Aorta (tissue), 5 donors: ENCODE measurements at places on chromosomes 2 and 18. TPM values are rescaled to one million over a fixed set of nuclear protein-coding genes. Genes with fewer than 3 reads are reported as not detected.

DNA sequence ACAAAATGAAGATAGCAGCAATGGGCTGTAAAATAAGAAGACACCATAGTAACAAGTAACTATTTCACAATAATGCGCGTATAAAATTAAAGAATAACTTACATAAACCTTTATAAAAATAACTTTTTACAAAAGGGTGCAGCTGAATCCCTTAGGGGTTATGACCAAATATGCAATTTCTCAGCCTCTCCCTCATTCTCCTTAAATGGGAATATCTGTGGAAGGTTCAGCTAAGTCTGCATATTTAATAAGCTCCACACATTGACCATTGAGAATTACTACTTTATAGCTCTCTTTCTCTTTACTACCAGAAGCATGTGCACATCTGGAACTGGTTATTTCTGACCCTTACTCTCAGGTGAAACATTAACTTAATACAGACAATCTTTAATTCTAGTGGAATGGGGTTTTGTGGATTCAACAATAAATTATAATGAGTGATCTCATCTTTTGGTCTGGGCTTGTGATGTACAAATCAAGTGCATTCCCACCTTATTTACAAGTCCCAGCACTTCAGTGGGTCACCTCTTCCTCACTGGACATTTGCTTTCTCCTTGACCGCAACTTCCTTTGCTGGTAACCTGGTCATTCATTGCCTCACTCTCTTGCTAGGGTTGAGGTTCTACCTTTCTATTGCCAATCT is 15.7 kb downstream of the ARHGAP15 start:
- DNase-seq: no peak

The ANKRD30B gene
- not detected for total RNA-seq

DNA sequence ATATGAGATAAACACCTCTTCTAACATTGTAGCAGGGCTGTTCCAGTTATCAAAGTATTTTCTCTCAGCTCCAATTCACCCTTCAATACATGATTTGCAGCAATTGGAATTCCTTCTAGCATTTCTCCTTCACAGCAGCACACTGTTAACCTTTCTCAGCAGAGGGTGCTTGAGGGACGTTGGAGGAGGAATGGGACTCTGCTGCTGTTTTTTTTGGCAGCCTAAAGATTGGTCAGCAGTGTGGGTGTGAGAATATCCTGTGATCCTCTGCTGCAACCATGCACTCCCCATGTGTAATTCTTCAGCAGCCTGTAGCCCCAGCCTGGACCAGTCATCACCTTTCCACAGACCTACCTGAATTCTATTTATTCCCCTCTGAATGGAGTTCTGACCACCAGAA is 1708.9 kb upstream of the CELF4 start:
- DNase-seq: no peak

The HDHD2 gene
- total RNA-seq: 30.1 TPM

DNA sequence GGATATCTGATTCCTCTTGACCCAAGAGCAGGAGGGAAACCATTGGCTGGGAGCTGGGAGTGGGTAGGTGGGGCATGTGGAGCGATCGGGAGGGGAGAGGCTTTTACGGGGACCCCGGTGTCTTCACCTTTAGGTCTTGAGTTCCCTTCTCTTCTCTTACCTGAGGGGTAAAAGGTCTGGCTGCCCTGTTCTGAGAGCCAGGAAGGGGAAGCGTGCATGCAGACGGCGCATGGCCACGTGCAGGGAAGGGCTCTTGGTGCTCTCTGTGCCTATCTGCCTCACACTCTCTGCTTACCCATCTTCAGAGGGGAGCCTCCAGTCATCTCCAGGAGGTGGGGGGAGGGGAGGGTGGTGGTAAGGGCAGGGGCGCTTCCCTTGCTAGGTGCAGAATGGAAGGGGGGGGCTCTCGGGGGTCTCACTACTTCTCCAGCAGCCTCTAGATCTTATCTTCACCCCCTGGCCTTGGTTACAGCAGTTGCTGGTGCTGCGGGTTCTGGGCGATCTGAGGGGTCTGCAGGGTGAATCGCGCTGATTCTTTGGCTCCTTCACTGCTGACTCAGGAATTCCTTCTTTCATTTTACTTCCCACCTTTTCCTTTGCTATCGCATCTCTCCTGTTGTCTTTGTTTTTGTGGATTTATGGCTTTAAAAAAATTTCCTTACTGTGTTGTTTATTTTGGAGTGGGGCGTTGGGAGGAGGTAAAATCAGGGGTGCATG is 225.8 kb upstream of the HS6ST1 start:
- DNase-seq: no peak

The MC2R gene
- total RNA-seq: not detected

DNA sequence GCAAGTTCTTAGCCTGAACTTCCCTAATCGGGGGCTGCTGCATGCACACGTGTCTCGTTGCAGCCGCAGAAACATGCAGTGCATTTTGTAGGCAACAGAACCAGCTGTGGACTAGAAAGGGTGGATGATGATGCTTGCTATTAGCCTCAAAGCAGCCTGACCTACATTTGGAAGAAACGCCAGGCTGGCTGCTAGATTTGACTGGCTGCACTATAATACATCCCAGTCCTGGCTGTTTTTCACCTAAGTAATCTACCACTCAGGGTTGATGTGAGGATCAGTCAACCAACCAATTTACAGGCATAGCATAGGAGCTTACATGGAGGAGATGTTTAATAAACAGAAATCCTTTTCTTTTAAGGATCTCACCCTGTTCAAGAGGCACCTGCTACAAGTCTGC is 56.4 kb upstream of the SPP2 start:
- no peak for DNase-seq

DNA sequence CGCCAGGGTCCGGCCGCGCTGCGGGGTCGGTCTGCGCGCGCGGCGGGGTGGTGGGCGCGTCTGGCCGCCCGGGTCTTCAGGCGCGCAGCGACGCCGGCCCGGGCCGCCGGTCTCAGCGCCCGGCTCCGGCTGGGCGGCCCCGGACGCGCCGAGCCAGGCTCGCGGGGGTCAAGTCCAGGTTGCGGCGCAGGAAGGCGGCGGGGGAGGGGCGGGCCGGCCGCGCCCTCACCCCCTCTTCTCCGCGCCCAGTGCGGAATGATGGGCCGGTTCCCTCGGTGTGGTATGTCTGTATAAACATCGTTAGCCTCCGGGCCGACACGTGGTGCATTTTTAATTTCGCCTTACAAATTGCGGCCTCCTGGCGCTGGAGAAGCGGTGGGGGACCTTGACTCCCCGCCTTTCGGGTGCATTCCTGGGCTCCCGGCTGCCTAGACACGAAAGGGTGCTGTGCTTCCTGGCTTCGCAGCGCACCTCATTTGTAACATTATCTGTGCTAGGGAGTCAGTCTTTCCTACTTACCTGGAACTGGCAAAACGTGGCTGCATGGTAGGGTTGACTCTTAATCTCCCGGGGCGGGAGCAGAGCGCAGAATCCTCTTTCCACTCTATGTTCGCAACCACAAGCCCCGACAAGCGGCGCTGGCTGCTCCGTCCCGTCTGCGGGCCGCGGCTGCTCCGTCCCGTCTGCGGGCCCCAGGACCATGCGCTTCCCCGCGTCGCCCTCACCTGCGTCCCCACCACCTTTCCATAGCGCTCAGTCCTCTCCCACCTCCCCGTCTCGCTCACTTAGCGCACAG is 69.0 kb downstream of the CTAGE1 start:
- peak; percentile 85 for DNase-seq

The FLACC1 gene
- 6.7 TPM for total RNA-seq

The RAB6C gene
- 0.36 TPM for total RNA-seq

GRCh38 chr2:182349268-182349667 is 77.6 kb downstream of the PDE1A start:
- no peak for DNase-seq

GRCh38 chr2:137950238-137950637 is 14.0 kb upstream of the HNMT start:
- DNase-seq: no peak

DNA sequence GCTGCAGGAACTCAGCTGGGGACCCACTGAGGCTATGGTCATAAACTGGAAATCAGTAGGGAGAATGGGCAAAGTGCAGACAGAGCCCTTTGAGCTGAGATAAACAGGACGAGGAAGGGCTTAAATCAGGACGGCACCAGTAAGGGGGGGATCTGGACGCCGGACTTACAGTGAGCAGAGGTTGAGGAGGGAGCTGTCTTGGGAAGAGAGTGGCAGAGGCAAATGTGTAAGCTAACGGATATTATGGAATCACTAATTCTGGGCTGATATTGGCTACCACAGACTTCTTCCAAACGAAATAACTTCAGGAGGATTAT is 539 bp downstream of the CYP27A1 start:
- DNase-seq: no peak

DNA sequence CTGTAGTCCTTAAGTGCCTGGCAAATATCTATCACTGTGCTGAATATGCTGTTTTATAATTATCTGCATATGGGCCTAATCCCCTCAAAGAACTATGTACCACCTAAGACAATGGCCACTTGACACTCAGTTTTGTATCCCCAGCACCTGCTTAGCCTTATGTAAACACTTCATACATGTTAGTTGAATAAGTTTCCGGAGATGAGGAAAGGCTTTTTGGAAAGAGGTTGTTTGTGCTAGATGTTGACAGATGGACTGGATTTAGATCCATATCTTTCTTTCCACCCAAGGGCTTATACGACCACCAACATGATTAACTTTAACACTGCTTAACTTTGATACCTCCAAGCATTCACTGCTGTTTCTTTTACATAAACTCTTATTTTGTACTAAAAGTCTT is 63.3 kb downstream of the FAM228A start:
- DNase-seq: no peak

The SLC5A7 gene
- total RNA-seq: 0.19 TPM

- no peak for DNase-seq
Observed at GRCh38 chr2:174454566-174454965, 32.3 kb downstream of the GPR155 start.

DNA sequence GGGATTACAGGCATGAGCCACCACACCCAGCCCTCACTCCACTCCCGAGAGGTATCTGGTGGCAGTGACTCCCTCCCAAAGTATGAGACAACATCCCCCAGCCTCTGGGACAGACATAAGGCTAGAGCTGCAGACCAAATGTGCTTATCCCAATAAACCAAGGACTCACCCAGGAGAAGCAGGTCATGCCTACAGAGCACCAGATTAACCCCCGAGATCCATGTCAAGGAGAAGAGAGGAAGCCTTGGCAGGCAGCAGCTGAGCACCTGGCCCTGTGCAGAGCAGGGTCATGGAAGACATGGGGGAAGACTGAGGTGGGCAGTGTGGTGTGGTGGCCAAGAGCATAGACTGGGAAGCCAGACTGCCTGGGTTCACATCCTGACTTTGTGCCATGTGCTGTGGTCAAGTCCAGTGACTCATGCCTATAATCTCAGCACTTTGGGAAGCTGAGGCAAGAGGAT is 7.2 kb downstream of the RAB11FIP5 start:
- no peak for DNase-seq

The TMEM247 gene
- not detected for total RNA-seq

DNA sequence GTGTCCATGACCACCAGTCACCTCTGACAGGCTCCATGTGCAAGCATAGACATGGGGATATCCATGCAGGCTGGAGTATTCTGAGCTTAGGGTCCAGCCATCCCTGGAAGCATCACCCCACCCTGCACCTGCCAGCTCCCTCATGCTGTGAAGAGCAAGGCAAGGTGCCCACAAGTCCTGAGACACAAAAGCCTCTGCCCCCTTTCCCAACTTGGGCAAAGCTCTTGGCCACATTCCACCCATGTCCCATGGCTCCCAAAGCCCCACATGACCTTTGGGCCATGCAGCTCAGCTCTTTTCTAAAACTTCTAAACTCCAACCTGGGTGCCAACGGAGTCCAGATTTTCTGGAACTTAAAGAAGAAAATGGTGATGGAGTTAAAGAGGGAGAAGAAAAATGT is 99.8 kb upstream of the SH3BP4 start:
- no peak for DNase-seq

DNA sequence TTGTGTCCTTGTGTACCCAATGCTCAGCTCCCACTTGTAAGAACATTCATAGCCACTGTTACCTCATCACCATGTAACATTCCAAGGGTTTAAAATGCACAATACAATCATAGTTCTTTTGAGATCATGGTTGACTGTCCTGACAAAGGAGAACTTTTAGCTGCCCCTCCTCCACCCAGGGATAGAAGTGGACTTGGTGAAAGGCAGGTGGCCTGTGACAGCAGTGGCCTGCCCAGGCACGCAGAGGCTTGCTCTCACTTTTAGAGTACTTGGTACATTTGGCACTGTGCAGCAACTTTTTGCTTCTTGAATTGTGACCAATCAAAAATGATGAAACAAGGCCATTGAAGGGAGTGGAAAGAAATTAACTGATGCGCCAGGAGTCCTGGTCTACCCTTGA is 108.7 kb downstream of the ANKRD44 start:
- no peak for DNase-seq

- no peak for DNase-seq
Observed at GRCh38 chr2:225400546-225401400, 1.3 kb downstream of the NYAP2 start.

DNA sequence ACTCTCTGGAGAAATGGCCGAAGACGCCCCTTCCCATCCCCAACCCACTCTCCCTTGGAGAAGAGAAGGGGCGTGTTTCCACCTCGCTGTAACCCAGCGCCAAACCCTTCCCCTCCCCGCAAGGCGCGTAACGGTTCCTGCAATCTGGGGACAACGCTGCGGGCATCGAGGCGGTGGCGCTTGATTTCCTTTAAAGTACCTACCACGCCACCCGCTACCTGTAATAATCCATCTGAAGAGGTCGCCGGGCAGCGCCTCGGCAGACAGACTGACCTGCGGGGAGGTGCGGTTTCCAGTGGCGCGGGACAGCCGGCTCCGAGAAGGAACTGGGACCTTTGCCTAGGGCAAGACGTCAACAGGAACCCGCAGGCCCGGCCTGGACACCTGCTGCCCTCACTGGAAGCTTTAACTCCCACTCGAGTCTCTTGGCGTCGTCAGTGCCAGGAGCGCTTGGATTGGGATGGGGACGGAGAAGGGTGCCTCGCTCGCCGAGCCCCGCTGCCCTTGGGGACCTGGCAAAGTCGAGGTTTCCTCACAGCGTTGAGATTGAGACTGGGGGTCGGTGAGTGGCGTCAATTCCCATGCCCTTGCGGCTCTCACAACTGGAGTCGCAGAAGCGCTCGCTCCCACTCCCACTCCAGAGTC is at the start of gene CYP1B1:
Gene CYP1B1, minus strand, starts transcription at position 645 of the 645 bp plus-strand sequence. CDS start 763 bp downstream, outside the sequence.
- no peak for DNase-seq

DNA sequence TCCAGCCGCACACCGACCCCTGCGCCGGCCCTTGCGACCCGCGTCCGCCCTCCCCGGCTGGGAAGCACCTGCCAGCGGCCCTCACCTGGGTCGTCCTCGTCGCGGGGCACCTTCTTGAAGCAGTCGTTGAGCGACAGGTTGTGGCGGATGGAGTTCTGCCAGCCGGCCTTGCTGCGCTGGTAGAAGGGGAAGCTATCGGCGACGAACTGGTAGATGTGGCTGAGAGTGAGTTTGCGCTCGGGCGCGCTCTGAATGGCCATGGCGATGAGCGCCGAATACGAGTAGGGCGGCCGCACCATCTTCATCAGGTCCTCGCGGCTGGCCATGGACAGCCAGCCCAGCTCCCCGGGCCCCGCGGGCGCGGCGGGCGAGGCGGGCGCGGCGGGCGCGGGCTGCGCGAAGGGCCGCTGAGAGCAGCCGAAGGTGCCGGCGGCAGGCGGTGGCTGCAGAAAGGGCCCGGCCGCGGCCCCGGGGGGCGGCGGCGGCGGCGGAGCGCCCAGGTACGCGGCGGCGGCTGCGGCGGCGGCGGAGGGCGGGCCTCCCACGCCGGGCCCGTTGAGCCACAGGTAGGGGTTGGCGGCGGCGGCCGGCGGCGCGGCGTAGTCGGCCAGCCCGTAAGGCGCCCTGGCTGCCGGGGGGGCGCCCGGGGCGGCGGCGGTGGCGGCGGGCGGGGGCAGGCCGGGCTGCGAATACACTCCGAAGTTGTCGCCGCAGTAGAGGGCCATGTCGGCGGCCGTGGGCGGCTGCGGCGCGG is 505 bp downstream of the FOXI3 start:
- no peak for DNase-seq

GRCh38 chr18:63725682-63726480 is 23.1 kb downstream of the SERPINB11 start:
- DNase-seq: no peak

The UGT1A4 gene
- total RNA-seq: not detected
